ENCODE measurements at places on chromosomes 1 and 21. TPM values are rescaled to one million over a fixed set of nuclear protein-coding genes. Genes with fewer than 3 reads are reported as not detected.

Gene RCC2
- total RNA-seq = 28.7 TPM

Gene NBL1
- 12.5 TPM for total RNA-seq

Gene SYT14
- 49.5 TPM for total RNA-seq

Gene REN
- total RNA-seq = not detected

Gene AMPD1
- total RNA-seq = not detected

GRCh38 chr1:11535761-11536572 lies 57.0 kb downstream of the DISP3 start:
- DNase-seq = no peak

GRCh38 chr1:51442616-51443015 lies 76.5 kb downstream of the EPS15 start:
- no peak for DNase-seq

Gene TMEM269
- 0.64 TPM for total RNA-seq

DNA sequence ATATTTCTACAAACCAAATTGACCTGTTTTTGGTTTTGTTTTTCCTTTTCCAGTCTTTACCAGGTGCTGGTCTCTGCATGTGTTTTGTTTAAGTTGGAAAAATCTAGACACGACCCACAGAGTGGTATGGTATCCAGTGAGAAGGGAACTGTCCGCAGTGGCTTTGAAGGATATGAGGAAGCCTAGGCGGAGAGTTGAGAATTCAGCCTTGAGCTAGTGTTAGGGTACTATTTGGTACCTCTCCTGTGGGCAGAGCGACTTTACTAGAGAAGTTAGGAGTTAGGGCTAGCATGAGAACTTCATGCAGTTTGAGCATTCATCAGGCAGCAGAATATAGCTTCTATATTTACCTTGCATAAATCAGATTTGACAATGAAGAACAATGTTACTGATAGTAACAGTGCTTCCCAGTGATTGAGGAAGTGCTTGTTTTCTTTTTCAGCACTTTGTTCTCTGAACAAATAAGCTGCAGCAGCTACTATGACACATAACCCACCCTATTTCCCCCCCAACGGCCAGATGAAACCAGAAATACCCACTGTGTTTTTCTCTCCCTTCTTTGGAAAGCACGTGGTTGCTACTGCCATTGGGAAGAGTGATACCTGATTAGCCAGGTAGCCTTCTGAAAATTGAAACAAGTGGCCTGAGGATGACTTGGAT lies 19.0 kb downstream of the MRPS6 start:
- no peak for DNase-seq

- peak; percentile 83 for DNase-seq
Observed at GRCh38 chr1:110554871-110555801, 36.2 kb upstream of the KCNA10 start.

Gene SLFNL1
- total RNA-seq = 3.4 TPM

Gene RIIAD1
- 1.5 TPM for total RNA-seq

DNA sequence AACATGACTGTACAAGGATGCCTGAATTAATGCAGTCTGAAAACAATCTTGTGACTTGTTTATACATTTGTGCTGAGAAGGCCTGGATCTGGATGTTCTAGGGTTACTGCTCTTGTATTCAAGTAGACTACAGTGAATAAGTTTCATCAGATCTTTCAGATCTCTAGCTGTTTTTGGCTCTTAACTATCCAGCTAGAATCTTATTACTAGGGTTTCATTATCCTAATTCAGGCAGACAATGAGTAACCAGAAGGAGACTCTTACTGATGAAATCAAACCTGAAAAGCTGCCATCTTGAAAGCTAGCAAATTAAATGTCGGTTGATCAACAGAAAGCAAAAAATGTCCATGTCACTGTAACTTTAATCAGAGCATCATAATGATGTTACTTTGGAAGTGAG lies 112.5 kb upstream of the KCNK2 start:
- no peak for DNase-seq

Gene MED8
- 17.0 TPM for total RNA-seq

GRCh38 chr1:162381941-162382750 lies 618 bp downstream of the C1orf226 start:
- DNase-seq = no peak

- peak; percentile 69 for DNase-seq
Observed at GRCh38 chr1:159872891-159873290, 10.4 kb upstream of the VSIG8 start.

DNA sequence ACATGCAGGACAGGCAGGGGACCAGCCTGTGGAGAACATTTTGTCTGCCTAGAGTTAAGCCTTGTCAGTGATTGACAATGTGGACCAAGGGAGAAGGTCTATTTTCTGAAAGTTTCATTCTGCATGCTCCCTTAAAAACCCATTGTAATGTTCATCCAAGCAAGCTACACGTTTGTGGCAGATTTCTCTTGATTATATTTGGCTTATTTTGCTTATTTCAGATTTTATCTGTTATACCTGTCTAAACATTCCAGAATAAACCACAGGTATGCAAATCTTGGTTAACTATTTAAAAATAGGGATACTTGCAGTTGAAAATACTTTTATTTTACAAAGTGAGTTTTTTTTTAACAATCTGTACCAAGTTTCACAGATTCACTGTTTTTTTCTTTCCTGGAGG lies 78.2 kb upstream of the F3 start:
- DNase-seq = no peak

Gene SAMSN1
- total RNA-seq = 3.8 TPM

DNA sequence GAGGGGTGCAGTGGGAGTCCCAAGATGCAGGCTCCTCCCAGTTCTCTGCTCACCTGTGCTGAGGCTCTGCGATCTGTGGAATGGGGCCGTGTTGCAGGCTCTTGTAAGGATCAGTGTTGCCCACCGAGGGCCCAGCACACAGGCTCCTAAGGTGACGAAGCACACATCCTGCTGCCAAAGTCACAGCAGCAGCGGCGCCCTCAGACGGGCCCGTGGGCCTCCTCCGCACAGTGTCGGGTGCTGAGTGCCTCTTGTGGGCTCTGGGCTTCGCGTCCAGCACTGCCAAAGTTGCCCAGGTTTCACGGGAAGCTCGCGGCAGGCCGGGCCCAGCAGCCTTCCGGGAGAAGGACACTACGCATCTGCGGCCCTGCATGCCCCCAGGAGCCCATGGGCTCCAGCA lies 72.1 kb upstream of the ABCG1 start:
- no peak for DNase-seq

Gene SLC9C2
- total RNA-seq = 3.3 TPM

GRCh38 chr1:37478451-37478881 lies 4.1 kb downstream of the ZC3H12A start:
- DNase-seq = no peak

DNA sequence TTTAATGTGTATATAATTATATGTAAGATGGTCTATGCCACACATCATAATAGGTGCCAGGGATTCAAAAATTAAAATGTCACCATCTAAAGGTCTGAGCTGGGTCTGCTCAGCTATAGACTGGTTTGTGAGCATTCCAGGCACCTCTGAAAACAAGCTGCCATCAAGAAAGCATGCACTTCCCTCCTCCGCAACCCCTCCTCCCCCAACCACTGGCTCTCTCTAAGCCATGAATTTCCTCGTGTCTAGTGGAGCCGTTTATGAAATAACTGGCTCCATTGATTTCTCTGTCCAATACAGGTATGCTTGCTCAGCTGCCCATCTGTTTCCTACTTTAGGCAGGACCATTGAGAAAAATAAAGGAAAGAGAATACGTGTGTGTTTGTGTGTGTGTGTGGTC lies 522.6 kb upstream of the PLXNA2 start:
- DNase-seq = no peak

Measured in cerebellum (tissue), 4 donors.